ENCODE measurements at places on chromosomes 7 and 10.

GRCh38 chr7:42852531-42852930 lies 59.3 kb downstream of the C7orf25 start:
- DNase-seq, result no peak

DNA sequence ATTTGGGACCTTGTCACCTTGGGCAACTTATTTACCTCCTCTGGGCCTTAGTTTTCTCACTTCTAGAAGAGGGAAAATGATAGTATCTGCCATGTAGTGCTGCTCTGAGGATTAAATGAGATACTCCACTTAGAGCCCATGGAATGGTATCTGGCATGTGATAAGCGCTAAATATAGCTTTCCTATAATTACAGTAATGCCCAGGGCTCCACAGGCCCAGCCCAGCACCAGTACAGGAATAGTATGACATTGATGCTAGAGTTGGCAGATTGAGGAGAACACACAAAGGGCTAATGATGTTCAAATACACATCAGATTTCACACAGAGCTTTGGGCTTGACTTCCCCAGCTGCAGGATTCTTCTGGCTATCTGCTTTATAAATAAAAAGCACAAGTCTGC lies 34.9 kb downstream of the FAS start:
- no peak for DNase-seq

GRCh38 chr7:4629287-4629895 lies 52.7 kb upstream of the FOXK1 start:
- no peak for DNase-seq

DNA sequence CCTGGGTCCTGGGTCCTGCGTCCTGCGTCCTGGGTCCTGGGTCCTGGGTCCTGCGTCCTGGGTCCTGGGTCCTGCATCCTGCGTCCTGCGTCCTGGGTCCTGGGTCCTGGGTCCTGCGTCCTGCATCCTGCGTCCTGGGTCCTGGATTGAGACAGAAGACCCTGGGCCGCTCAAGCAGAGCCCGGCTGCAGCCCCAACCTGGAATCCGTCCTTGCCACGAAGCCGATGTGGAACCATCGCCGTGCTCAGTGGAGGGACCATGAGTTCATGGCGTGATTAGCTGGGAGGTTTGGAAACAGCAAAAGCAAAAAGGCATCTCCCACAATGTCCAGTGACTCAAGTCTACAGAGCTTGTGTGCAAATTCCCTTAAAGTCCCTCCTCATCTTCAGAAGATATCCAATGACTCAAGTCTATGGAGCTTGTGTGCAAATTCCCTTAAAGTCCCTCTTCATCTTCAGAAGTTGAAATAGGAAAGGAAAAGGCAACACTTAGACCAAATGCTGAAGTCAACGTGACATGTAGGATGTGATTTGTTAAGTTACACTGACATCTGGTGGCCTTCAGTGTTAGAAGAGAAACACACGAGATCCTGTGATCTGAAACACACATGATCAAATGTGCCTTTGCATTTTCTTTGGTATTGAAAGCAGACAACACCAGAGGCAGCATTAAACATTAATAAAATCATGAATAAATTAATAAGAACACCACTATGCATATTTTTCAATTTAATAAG lies 179.9 kb downstream of the PTPRN2 start:
- DNase-seq, result no peak

- DNase-seq, result no peak
Measured at GRCh38 chr10:101671453-101671852, 23.5 kb downstream of the FBXW4 start.

DNA sequence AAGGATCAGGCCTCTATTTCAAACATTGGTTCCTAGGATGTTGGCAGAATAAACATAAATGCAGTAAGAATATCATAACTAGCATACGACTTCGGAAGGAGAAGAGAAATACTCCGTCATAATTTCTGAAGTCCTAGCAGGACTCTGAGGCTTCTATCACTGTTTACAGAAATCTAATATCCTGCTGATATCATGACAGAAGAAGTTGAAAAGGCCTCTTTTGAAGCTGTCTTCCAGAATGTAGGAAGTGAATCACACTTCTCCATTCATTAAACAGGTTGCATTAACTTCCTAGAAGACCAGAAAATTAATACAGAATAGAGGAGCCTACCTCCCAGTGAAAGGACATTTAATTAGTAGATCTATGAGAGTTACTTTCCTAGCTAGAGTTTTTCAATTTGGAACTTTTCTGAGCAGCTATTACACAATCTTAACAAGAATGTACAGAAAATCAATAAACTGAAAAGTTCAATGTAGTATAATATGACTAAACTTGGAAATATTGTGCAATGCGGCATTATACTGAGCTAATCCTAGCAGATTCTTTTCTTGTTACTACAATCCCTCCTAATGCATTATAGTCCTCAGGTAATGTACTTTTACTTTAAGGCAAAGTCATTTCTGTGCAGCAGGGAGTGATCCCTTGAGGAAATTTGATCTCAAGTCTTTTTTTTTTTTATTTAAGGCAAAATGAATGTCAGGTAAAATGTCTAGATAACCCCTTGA lies 622.6 kb upstream of the CELF2 start:
- no peak for DNase-seq

DNA sequence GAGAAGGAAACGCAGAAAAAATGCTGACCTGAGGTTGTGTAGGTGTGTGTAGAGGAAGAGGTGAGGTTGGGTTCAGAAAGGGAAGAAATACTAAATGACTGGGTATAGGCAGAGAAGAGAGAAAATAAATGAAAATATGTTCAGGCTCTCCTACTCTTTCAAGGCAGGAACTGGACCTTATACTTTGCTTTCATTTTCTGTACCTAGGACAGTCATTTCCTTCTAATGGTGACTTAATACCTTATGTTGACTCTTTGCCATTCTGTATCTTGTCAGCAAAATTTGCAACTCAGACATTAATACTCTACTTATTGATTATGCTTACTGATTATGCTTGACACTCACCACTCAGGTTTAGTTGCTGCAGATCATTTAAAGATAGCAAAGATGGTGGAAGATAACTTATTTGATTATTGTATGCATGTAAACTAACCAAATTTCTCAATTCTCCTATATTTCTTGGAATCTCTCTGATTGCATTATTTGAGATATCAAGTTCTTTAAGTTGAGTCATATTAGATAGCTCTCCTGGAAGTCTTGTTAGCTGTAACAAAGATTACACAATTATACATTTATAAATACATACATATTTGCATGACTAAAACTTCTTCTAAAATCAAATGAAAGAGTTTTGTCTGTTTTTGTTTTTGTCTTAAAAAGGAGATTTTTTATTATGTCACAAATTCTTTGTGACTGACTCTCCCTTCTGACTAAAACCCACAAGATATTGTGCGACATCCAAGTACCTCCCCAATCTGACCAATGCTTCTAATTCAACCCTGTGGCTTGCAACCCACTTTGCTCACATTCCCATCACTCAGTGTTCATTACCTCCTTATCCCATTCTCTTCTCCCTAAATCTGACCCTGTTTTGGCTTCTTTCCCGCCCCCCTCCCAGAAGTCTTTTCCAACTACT lies 20.0 kb downstream of the LRRD1 start:
- DNase-seq, result no peak

- no peak for DNase-seq
Measured at GRCh38 chr7:2012044-2012900, 220.5 kb downstream of the MAD1L1 start.

- DNase-seq, result no peak
Measured at GRCh38 chr10:74909670-74910069, 83.3 kb downstream of the KAT6B start.

DNA sequence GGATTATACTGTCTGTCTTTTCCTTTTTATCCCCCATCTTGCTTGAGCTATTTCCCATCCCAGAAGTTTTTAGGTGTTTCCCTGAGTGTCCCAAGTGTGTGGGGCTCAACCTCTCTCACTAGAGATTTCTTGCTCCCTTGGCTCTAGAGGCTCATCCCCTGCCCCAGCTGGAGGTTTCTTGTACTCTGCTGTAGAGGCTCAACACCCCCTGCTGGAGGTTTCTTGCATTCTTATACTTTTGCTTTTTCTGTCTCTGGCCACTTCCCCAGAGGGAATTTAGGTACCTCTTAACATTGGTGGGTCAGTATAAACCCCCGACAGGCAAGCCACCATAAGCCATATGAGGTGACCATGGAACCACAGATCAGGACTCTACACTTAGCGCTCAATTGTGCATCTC lies 114.2 kb upstream of the FAM3C start:
- no peak for DNase-seq

- DNase-seq, result no peak
Measured at GRCh38 chr7:132536654-132537395, 39.4 kb downstream of the PLXNA4 start.

DNA sequence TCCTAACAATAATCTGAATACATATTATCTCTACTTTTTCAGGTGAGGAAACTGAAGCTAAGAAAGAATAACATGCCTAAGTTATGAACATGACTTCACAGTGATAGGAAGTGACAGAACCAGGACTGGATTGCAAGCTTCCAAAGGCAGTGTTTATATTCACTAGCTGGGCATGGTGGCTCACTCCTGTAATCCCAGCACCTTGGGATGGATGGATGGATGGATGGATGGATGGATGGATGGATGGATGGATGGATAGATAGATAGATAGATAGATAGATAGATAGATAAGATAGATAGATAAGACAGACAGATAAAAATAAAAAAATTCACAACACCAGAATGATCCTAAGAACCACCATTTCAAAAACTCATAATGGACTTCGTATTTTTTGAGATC lies 18.2 kb upstream of the JMJD1C start:
- DNase-seq, result no peak

DNA sequence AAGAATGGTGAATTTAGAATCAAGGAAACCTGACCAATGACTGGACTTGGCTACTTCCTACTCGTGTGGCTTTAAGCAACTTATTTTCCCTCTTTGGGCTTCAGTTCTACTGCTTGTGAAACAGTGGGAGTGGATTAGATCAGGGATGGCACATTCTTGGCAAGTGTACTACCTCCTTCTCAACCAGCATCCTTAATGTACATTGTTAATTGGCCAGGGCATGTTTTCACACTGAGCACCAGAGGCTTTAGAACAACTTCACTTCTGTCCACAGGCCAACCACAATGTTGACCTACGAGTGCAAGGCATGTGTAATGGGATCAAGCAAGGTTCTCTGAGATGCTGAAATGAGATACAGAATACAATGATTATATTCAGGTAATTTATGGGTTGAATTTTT lies 315.3 kb downstream of the ADRA2A start:
- no peak for DNase-seq

GRCh38 chr10:6120691-6121090 lies 31.9 kb downstream of the RBM17 start:
- DNase-seq, result no peak

- DNase-seq, result no peak
Measured at GRCh38 chr10:130425169-130425568, 289.0 kb downstream of the GLRX3 start.

- no peak for DNase-seq
Measured at GRCh38 chr10:84140036-84140379, 699 bp downstream of the GHITM start.

- no peak for DNase-seq
Measured at GRCh38 chr10:34305189-34305588, 509.9 kb downstream of the PARD3 start.

- no peak for DNase-seq
Measured at GRCh38 chr7:73746378-73746777, 7.8 kb upstream of the ABHD11 start.

DNA sequence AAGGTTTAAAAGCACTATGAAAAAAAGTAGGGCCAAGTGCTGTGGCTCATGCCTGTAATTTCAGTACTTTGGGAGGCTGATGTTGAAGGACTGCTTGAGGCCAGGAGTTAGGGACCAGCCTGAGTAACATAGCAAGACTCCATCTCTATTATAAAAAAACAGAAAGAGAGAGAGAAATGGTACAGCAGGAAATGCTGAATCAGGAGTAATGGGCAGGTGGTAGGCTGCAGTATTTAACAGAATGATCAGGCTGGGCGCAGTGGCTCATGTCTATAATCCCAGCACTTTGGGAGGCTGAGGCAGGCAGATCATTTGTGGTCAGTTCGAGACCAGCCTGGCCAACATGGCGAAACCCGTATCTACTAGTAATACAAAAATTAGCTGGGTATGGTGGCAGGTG lies 49.6 kb downstream of the SCD start:
- no peak for DNase-seq

- DNase-seq, result no peak
Measured at GRCh38 chr10:119403921-119404320, 138.6 kb downstream of the RGS10 start.

DNA sequence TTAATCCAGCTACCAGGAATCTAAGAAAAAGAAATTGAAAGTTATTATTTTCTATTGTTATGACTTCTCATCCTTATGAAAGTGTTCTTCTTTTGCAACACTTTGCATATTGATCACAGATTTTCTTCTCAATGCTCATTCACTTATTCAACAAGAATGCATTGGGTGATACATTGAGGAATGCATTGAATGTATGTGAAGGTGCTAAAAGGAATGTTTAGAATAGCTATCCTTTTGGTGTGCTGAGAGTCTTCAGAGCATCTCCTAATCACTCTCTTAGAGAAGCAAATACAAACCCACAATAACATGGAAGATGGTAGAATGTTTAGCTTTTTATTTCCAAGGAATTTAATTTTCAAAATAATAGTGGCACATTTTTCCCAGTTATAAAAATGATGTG lies 122.1 kb upstream of the KMT2E start:
- DNase-seq, result no peak

DNA sequence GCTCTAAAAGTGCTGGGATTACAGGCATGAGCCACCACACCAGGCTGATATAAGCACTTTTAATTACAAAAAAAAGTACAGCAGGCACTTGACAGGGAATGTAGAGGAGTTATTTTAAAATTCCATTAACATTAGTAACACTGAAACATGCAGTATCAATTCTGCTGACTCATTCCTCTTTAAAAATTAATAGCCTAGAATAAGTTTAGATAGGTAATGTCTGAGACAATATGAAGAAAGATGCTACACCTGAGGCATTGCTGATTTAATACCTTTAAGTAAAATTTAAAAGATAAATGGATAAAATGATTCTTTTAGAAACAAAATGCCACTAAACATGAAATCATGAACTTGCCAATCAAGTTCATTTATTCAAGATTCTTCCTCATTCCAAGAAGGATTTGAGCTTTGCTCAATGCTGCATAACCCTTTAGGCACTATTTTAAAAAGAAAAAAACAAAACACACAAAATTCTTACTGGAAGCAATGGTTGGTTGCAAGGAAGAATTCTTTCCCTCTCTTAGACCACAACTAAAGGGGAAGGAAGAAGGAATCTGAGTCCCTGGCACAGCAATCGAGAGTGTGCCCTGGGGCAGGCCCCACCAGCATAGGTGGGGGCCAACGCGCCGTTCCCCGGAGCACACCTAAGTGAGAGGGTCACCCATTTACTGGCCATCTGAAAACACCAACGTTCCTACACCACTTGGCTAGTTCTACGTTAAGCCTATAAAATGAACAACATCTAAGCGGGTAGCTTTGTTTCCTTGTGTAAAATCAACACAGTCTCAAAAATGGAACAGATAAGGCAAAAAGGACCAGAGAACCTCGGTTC lies 26.6 kb downstream of the ESYT2 start:
- no peak for DNase-seq

Data from NCI-H187 treated with DMSO at 0.1 percent for 48 hours (cell line).